ENCODE measurements at places on chromosomes 7 and 10.

DNA sequence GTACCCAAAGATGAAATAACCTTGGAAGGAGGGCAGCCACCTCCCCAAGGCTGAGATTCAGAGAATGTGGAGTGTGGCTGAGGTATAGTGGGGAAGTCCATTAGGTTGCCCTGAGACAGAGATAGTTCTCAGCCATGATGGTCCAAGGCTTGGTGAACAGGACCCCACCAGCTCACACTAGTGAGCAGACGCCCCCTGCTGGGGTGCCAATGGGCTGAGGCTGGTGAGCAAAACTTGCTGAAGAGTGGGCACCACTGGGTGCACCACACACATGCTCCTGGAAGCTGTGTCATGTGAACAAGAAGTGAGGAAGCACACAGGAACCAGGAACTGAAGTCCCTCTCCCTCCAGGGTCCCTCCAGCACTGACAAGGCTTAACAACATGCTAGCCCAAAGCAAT, 8.9 kb downstream of the FBXL13 start:
- DNase-seq, result peak; percentile 91

DNA sequence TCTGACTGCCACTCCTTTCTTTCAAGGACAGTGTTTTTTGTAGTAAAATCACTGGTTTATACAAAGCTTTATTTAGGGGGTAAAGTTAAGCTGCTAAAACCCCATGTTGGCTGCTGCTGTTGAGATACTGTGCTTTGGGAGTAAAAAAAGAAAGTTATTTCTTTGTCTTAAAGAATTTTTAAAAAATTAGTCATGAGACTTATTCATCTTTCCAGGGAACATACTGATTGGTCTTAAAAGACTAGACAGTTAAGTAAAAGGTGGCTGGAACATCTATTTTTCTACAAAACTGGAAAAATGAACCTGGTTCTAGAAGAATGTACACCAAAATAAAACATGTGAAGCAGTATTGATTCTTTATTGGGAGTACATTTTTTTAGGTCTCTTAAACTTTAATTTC, 20.6 kb downstream of the BBIP1 start:
- no peak for DNase-seq

- DNase-seq, result peak; percentile 43
Measured at GRCh38 chr7:67918158-67918557, 921.5 kb downstream of the TYW1 start.

DNA sequence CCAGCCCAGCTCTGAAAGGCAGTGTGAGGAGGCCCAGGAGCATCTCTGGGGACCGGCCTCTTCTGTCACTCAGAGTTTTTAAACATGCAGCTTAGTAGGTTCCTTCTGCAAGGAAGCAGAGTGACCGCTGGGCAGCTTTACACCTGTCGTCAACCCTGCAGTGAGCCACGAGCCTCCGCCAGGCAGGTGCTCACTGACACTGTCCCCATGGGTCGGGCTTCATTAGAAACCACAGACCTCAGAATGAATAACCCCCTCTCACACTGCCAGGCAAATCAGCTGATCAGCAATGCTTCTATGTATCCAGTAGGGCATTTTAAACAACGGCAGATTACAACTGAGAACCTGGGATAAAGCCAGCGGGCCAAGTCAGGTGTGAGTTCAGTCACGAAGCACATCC, 106.1 kb downstream of the MAD1L1 start:
- no peak for DNase-seq

- no peak for DNase-seq
Measured at GRCh38 chr10:75272896-75273295, 37.1 kb upstream of the COMTD1 start.

DNA sequence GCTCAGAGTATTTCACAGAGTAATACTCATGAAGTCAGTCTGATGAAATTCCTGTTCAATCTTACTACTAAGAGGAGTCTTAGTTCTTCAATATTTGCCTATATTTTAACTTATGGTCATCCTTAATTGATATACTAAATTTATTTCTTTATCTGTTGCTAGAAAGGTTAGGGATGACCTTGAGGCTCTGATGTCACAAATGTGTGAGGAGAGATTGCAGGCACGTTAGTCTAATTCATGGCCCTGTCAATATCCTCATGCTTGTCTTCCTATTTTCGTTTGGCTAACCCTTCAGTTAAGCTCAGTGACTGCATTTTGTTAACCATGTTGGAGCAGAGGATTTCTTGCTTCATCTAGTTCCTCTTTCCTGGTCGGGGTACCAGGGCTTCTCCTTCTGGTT, 704.7 kb upstream of the COBL start:
- DNase-seq, result no peak

- no peak for DNase-seq
Measured at GRCh38 chr7:87146740-87147386, 5.4 kb upstream of the DMTF1 start.

- no peak for DNase-seq
Measured at GRCh38 chr10:69321039-69321715, 42.9 kb downstream of the HK1 start.

DNA sequence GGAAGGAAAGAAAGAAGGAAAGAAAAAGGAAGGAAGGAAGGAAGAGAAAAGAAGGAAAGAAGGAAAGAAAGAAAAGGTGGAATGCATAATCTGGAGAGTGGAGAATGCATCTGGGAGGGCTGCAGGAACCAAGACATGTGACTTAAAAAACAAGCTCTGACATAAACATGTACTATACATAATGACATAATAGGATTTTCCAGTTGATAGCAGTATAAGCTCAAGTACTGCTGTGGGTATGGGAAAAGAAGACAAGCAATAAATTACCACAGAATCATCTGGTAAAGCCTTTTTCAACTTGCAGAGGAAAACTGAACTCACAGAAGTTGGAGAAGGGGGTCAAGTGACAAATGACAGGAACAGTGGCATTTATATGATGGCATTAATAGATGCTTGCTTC, 345.9 kb downstream of the PLXDC2 start:
- no peak for DNase-seq

DNA sequence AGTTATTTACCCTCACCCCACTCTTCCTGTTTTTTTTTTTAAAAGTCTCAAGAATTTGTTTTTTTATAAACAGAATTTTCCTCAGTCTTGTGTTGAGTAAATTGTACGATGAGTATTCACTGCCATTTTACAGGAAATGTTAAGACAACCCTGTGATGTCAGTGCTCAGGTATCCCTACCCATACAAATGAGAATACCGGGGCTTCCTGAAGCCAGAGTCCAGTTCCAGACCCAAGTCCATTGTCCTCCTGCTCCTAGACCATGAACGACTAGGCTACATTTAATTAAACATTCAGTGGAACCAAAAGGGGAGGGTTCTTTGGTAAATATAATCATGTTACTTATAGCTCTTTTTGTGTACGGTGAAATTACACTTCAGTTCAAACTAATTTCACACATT, 79.2 kb downstream of the GNAI1 start:
- DNase-seq, result no peak

- DNase-seq, result no peak
Measured at GRCh38 chr7:79515358-79515757, 61.9 kb upstream of the MAGI2 start.

- DNase-seq, result no peak
Measured at GRCh38 chr10:97916586-97916985, 66.9 kb downstream of the GOLGA7B start.

DNA sequence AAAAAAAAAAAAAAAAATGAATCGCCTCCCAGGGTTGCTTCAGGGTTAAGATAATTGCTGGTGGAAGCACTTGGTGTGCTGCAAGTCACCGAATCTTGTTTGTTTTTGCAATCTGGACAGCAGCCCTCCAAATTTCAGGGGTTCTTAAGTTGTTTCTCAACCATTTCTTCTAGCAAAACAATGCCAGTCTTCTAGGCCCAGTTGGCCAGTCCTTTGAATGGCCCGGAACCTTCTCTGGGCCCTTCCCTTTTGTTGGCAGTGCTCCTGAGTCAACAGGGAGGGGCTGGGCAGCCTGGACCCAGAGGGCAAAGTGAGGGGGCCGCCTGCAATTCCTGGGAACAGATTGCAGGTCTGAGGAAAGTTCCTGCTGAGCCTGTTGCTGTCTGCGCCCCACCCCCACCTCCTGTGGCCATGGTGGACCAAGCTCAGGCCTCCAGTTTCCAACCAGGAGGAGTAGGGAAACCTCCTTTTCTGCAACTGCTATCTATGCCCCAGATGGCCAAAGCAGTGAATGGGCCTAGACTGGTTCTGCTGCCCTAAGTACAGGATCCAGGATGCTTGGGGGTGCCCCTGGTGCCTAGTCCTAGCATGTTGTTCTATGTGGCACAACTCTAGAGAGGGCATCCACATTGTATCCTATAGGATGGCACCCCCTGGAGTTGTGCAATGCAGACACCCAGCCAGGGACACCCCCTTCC, 31.4 kb upstream of the PDCD4 start:
- DNase-seq, result no peak

DNA sequence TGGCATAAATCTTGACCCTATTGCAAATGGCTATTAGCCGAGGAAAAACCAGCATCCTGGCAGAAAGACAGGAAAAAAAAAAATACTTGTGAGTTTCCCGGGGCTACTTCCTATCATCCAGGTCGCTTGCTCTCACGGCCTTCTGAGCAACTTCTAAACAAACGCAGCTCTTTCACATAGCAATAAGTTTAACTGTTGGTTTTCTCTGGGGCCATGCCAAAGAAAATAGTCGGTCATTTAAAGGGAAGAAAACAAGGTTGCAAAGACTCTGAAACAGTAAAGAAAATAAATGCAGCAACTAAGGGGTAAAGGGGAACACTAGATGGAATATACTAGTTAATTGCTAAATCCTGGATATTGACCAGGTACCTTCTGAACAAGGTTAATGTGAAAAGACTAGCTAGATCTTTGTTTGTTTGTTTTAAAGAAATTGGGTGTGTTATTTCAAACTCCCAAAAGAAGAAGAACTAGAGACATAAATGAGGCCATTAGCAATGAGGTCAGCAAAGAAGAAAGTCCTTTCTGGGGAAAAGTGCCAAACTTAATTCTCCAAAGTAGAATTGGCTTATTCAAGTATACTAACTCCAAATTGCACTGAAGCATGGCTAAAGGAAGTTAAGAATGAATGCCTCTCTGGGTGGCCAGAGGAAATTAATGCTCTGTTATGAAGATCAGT, 54.2 kb downstream of the SLC39A12 start:
- no peak for DNase-seq

GRCh38 chr10:86803156-86803555, 46.7 kb downstream of the BMPR1A start:
- DNase-seq, result no peak

DNA sequence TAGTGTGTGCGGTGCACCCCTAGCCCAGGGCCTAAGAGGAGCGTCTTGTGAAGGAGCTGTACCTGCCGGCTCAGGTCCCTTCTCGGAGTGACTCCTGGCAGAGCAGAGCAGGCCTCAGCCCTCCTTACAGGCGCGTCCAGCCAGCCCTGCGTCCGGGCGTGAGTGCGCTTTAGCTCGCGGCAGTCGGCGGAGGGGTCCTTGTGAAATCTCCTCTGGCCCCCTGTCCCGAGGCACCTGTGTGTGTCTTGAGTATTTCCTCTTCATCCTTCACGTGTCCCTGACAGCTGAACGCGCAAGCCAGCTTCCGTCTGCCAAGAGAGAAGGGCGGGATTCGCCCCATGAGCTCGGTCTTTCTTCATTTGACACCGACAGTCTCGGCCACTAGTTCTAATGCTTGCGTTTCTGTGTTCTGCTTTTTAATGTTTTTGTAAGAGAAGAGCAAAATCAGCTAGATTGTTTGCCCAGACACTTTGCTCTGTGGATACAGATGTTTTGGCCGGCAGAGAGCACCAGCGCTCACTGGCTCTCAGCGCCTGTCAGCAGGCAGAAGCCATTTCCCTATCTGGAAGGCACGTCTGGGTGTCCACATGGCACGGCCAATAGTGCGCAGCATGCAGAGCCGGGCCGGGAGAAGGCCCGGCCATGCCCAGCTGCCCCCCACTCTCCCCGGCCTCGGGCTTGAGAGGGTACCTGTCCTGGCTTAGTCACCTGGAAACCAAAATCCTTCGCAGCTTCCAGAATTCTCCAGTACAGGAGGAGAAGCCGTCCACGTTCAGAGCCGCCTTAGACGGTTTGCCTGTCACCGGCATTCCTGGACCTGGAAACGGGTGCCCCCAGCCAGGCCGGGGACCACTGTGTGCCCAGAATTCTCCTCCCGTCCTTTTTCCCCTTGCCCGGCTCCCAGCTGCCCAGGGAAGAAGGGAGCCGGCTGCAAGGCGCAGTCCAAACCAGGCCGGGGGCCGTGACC, 7.0 kb downstream of the GET4 start:
- no peak for DNase-seq

- no peak for DNase-seq
Measured at GRCh38 chr10:17831341-17831740, 22.2 kb downstream of the MRC1 start.

DNA sequence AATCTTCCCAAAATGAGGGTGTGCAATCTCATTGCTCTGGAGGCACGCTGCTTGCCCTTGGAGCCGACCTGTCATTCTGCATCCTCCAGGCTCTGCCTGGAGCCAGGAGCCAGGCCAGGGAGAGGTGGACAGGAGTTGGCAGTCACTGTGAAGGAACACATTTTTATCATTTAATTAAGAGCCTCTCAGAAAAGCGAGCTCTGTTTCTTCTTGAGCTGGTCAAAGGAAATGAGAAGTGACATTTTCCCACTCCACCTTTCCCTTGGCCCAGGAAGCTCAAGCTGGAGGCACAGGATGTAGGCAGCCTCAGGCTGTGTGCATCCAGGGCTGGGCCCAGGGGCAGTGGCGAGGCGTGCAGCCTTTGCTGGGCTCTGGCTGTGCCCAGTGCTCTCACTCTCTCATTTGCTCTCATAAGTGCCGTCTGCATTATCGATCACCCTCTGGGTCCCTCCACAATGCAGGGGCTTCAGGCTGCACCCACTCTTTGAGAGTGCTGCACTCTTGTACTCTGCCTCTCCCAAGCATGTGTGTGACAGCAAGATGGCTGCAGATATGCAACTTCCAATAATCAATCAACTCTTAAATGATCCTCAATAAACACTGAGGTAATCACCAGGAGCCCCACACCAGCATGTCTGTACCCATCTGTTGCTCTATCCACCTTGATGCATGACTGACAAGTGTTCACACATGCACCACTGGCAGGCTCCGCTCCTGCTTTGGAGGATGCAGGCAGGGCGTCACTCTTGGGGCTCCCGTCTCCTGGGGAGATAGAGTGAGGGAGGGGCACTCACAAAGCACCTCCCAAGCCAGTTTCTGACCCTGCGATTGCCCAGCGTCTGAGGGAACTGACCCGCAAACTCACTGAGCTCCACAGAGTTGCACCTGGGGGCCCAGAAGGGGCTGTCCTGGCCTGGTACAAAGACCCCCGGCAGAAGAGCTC, 171.4 kb downstream of the ZNF248 start:
- no peak for DNase-seq

GRCh38 chr7:4879396-4880081, 4.0 kb downstream of the RADIL start:
- DNase-seq, result no peak

Data from SK-MEL-5 (cell line).